ENCODE measurements at places on chromosomes 2 and 18.

DNA sequence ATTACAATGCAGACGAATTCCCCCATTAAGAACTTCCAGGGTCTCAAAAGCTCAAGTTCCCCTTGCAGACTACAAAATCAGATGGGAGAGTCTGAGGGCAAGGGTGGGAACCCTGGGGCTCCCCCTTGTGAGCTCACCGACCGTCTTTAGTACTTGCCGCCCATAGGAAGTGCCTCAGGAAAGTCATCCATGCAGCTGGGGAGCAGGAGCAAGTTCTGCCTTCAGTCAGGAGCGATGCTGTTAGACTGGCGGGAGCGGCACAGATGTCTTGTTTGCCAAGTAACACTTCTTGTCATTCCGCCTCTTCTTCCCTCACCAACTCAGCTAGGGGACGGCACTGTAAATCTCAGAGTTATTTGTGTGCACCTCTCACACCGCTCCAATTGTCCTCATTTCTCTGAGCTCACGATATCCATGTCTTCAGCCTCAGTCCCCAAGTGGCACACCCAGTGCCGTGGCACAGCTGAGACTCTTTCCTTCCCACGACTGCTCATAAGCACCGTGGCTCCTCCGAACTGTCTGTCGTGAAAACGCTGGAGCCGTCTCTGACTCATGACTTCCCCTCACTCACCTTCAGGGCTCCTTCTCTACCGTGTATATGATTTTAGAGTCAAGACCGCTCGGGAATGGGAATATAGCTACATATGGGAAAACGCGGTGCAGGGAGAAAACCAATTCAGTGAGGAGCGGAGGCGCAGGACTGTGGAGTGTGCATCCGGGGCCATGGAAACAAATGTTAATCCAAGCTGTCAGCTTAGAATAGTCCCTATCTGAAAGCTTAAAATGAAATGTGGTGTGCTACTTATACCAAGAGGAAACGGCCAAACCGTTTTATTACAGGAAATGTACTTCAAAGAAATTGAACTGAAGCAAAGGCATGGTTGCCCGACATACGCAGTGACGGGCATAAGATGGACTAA is 34.0 kb downstream of the UXS1 start:
- DNase-seq: no peak

- no peak for DNase-seq
These were observed 32.1 kb upstream of the DOCK10 start for GRCh38 chr2:225074366-225074765.

DNA sequence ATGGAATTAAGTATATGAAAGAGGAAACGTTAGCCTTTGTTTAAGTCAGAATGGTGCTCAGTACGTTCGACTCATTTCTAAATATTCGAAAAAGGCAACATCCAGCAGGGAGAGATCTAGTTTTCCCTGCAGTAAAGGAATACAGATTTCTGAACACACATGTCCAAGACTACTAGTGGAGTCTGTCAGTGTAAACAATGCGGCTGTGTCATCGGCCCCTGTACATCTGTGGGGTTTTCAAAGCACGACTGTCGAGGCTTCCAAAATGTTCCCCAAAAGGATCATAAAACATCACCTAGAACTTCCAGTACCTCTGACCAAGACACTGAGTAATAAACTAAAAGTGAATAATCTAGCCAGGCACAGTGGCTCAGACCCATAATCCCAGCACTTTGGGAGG is 112.8 kb downstream of the ZNF516 start:
- DNase-seq: no peak

- DNase-seq: no peak
These were observed 222.7 kb downstream of the CYRIA start for GRCh38 chr2:16442971-16443370.

GRCh38 chr18:67133669-67134068 is 382.9 kb downstream of the DSEL start:
- DNase-seq: no peak

- DNase-seq: no peak
These were observed 453 bp downstream of the KLHL41 start for GRCh38 chr2:169509955-169510354.

- DNase-seq: no peak
These were observed 145.4 kb downstream of the TMEFF2 start for GRCh38 chr2:192049362-192049761.

DNA sequence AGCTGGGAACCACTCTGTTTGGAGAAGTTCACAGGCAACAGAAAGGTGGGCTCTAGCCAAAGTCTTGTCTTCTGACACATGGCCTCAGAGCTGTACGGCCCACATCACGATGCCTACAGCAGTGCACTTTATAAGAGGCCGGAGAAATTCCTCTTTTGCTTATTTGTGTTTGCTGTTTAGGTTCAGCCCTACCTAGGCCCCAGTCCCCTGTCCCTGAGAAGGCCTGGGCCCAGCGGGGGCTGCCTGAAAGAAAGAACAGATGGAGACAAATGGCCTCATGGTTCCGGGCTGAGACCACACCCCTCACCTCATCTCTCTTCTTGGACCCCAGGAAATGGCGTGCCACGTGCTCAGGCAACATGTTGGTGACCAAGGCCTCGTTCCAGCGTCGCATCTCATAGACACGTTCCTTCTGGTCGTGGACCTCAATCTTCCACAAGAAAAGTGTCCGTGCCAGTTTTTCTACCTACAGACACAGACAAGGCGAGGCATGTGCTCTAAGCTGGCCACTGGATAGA is 30.9 kb downstream of the CENPO start:
- no peak for DNase-seq

GRCh38 chr2:68052717-68053422 is 9.9 kb downstream of the C1D start:
- DNase-seq: no peak

- no peak for DNase-seq
These were observed 110.2 kb upstream of the THOC1 start for GRCh38 chr18:378079-378478.

DNA sequence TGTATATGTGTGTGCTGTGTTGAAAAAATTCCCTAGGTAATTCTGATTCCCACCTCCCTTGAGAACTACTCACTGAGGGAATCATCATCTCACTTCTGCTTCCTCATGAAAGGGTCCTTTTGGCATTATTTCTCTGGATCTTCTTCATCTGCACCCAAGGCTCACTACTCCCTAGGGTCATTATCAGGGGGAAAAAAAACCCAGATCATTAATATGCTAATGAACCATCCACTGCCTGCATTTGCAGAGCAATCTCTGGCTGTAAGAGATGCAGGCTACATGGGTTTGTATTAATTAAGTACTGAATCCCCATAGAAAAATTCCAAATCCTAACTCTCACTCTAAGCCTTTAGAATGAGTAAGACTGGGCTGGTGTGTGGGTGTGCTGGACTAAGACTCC is 68.0 kb upstream of the IGFBP5 start:
- DNase-seq: no peak

GRCh38 chr2:202036601-202037037 is 3.0 kb downstream of the FZD7 start:
- DNase-seq: no peak

GRCh38 chr2:187233811-187234210 is 214.2 kb downstream of the CALCRL start:
- DNase-seq: no peak

GRCh38 chr2:215407061-215407460 is 28.8 kb downstream of the FN1 start:
- no peak for DNase-seq

GRCh38 chr2:197248001-197248401 is 62.6 kb downstream of the ANKRD44 start:
- no peak for DNase-seq

DNA sequence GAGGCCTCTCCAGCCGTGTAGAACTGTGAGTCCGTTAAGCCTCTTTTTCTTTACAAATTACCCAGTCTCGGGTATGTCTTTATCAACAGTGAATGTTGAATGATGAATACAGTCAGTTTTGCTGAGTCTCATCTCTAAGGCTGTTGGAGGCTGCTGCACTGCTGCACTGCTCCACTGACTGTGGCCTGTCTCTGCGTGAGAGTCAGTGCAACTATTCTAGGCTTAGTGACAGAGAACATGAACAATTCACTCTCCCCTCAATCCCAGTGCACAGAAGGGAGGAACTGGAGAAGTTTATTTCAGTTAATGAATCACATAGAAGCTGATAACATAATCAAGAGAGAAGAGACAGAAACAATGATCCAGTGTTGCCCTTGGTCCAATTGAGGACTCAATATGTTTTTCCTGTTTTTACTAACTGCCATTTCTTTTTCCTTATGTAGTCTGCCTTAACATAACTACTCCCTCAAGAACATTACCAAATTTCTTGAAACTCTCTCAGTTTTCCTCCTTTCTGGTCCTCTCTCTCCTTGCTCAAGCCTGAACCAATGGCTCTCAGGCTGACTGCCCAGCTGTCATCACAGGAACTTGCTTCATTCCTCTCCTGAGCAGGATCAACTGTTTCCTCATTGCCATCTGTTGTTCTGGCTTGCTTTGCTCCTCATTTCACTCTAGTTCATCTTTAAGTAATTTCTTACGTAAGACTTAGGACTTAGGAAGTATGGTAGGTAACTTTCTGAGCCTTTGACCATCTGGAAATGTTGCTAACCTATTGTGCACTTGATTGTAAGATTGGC is 483.2 kb downstream of the METTL4 start:
- peak; percentile 69 for DNase-seq

- no peak for DNase-seq
These were observed 30.4 kb downstream of the RBMS1 start for GRCh38 chr2:160463245-160463644.

GRCh38 chr2:134287323-134287722 is 33.5 kb downstream of the MGAT5 start:
- DNase-seq: no peak

GRCh38 chr2:177721087-177721486 is 328.5 kb downstream of the AGPS start:
- no peak for DNase-seq

DNA sequence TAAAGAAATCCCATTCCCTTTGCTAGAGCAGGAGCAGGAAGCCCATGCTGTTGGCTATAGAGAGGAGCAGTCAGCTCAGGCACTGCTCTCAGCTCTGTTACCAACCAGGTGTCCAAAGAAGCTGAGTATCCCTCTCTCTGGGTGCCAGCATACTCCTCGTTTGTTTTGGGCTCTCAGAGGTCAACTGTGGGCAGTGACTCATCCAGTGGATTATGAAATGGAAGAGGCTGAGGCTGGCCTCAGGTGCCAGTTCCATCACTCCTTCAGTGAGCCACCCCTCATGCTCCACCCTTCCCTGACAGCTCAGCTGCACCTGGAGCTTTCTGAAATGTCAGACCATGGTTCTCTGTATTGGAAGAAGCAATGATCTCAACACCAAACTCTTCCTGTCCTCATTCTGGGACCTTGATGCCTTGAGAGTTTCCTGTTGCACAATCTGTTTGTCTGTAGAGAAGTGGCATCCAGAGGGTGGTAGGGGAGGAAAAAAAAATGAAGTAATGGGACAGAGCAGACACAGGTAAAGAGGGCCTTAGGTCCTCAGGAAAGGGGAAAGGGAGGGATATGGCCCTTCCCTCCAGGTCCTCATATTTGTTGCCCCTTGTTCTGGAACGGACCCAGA is 31.2 kb upstream of the EN1 start:
- DNase-seq: no peak

DNA sequence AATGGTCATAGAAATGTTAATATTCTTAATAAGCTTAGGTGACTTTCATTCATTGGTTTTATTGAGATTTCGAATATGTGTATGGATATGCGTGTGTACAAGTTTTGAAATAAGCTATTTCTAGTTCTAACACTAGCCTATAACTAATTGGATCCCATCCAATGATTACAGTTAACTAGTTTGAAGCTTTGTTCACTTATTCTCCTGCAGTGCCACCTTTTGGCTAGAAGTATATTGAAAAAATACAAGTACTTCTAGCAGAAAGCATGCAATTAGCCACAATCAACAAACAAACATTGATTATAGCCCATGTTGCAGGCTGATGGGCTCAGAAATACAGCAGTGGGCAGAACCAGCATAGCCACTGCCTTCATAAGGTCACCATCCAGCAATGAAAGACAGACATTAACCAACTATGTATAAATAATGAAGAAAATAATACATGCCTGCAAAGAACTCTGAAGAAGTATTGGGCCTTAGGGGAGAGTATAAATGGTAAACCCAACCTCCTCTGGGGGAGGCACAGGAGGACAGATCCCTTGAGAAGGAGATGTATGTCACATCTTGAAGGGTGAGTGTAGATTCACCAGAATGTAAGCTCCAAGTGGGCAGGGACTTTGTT is 5.1 kb upstream of the PIEZO2 start:
- DNase-seq: no peak

DNA sequence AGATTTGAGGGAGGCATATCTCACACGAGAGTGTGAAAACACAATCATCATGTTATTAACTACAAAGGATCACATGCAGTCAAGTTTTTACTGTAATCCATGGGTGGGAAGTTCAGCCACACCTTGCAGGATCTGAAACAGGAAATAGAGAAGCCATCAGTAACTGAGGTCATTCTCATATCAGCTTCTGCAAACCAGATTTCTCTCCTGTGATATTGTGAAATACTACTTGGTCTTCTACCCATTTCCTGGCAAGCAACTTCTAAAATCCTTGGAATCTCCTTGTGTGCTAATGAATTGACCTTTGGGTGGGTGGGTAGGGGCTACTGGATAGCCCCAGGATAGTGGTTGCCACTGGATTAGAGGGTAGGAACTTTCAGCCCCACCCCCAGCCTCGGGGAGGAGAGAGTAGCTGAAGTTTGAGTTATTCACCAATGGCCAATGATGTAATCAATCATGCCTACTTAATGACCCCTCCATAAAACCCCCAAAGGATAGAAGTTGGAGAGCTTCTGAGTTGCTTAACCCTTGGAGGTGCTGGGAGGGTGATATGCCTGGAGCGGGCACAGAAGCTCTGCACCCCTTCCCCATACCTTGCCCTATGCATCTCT is 25.6 kb upstream of the TGIF1 start:
- no peak for DNase-seq

GRCh38 chr2:77567723-77568122 is 45.5 kb upstream of the LRRTM4 start:
- DNase-seq: no peak

DNA sequence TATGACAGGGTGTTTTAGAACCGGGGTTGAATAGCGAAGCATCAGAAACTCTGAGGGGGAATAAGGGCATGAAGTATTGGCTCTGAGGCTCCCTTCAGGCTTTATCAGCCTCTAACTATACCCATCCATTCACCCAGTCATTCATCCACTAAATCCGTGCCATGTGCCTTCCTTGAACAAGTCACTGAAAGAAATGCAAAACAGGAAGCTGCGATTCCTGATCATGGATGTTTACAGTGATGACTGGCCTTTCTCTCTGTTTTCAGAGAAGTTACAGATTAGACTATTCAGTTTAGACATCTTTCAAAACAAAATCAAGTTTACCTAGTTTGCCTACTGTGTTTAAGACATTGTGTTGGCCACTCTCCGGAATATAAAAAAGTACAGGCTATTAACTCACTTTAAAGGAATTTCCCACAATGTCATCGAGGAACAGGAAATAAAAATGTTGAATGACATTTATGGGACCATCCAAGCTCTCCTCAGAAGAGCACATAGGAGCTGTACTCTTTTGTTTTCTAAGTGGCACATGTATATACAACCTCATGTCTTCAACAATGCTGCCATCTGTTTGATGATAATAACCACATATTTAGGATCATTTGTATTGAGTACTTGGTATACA is 43.8 kb upstream of the SLC14A1 start:
- DNase-seq: no peak

- DNase-seq: no peak
These were observed 138.9 kb downstream of the FHOD3 start for GRCh38 chr18:36436387-36436786.

Measured in left ventricle myocardium inferior (tissue), 1 donor.